Articular chondrocyte of knee joint (primary cell): ENCODE measurements at places on chromosomes 6 and 20. TPM values are rescaled to one million over a fixed set of nuclear protein-coding genes. Genes with fewer than 3 reads are reported as not detected.

The PPP1R3G gene
- total RNA-seq = 2.1 and 2.2 TPM in 2 replicates

The PRRC2A gene
- total RNA-seq = 49.4 and 57.4 TPM in 2 replicates

The TRAPPC3L gene
- total RNA-seq = 0.11 and 0.13 TPM in 2 replicates

The SPATA25 gene
- total RNA-seq = 0.76 and 1.6 TPM in 2 replicates

The FKBP1C gene
- total RNA-seq = 0.32 and 0.65 TPM in 2 replicates

The SRPK1 gene
- 45.7 and 52.9 TPM in 2 replicates for total RNA-seq

The MOG gene
- under 0.01 TPM in 1 of 2 replicates, not detected in the other for total RNA-seq

The PRICKLE4 gene
- total RNA-seq = 0.65 TPM in 1 of 2 replicates, not detected in the other

The NECAB3 gene
- total RNA-seq = 11.6 and 14.1 TPM in 2 replicates
